ENCODE measurements at places on chromosomes 4 and X.

DNA sequence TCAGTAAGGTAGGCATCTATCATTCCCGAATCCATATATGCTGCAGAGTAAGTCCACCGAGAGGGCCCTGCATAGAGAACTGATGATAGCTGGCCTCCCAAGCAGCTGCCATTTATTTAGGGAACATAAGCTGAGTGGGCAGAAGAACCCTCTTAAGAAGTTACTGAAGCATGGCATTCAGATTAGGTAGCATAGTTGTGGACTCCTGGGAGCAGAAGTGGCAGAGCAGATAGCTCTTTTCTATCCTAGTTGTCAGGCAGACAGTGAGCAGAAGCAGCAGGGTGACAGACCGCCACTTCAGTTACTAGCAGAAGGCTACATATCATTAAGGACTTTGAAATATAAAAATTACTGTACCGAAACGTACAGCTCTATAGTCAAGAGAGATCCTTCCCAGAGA lies 454.7 kb downstream of the PPP4R3C start:
- DNase-seq, result no peak

DNA sequence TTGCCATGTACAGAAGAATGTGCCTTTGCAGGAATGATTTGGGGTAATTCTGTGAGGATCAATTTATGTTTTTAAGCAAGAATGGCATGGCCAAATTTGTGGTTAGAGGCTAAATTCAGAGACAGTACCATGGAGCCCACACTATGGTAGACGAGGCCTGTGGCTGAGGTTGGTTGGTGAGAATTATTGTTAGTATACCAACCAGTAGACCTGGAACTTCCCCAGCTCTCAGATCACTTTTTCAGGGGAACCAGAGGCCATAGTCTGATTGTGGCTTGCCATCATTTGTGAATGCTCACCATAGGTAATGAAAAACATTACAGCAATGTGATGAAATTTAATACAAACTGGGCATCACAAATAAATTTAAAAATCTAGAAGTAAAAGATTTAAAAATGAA lies 56.3 kb downstream of the SHISA3 start:
- no peak for DNase-seq

DNA sequence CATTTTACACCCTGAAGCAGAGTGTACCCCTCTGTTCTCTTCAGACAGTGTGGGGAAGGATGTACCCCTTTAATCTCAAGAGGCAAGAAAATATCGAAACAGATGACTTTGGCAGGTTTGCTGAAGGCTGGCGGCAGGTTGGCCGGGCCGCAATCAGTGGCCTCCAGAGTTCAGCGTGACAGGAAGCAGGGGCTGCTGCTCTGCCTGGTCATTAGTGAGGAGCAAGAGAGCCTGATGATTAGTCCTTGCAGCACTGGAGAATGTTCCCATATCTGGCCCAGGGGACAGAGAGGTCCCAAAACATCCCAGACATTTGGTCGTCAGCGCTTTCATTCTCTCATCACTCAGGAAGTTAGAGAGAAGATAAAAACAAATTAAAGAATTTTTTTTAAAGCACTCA lies 352.8 kb downstream of the SPRY1 start:
- DNase-seq, result peak; percentile 59

GRCh38 chr4:62399242-62399641 lies 1199.1 kb downstream of the ADGRL3 start:
- DNase-seq, result no peak

GRCh38 chrX:65932173-65933084 lies 107.5 kb downstream of the VSIG4 start:
- DNase-seq, result no peak

- no peak for DNase-seq
Measured at GRCh38 chr4:5027346-5027745, 8.1 kb upstream of the CYTL1 start.

DNA sequence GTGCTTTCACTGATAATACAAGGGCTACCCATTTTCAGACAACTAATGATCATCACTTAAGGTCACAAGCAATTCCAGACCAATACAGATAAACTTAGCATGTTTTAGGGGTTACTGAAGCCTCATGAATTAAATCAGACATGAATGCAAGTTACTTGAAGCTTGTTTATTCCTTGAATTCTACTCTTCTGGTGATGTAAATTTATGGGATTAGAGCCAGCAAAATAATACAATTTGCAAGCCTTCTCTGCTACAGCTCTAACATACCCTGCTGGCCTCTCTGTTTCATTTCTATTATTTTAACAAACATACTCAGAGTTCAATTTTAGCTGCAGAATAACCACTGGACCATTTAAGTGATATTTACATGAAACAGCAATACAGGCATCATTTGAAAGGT lies 60.7 kb downstream of the PCDH19 start:
- no peak for DNase-seq

DNA sequence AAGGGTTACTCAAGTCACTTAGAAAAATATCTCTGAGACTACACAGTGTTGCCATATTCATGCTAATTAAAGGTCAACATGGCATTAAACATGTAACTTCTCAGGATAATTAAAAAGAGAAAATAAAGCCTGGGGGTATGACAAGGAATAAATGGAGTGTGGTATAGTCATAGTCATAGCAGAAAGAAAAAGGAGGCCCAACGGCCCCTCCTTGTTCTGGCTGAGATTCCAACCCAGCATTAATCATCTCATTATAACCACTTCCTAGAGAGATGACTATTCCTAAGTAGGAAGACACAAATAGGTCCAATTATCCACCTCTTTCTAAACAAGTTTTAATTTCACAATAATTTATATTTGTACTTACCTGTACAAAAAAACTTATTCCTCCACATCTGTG lies 778.4 kb upstream of the AADAT start:
- DNase-seq, result no peak

- no peak for DNase-seq
Measured at GRCh38 chr4:38002451-38003071, 42.4 kb downstream of the PTTG2 start.

DNA sequence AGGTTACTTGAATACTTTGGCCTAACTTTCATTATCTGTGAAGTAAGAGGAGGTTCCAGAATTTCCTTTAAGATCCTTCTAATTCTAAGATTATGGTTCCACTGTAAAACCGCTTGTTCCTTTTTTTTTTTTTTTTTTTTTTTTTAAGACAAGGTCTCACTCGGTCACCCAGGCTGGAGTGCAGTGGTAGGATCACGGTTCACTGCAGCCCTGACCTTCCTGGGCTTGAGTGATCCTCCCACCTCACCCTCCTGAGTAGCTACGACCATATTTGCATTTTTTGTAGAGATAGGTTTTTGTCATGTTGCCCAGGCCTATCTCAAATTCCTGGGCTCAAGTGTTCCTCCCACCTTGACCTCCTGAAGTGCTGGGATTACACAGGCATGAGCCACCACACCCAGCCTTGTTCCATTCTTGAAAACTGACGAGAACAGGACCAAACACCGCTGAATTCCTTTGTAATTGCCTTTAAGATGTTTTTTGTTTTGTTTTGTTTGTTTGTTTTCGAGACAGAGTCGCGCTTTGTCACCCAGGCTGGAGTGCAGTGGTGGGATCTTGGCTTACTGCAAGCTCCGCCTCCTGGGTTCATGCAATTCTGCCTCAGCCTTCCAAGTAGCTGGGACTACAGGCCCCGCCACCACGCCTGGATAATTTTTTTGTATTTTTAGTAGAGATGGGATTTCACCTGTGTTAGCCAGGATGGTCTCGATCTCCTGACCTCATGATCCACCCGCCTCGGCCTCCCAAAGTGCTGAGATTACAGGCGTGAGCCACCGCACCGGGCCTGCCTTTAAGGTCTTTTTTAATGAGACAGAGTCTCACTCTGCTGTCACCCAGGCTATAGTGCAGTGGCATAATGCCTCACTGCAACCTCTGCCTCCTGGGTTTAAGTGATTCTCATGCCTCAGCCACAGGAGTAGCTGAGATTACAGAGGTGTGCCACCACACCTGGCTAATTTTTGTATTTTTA lies 6.8 kb downstream of the PDS5A start:
- DNase-seq, result no peak

DNA sequence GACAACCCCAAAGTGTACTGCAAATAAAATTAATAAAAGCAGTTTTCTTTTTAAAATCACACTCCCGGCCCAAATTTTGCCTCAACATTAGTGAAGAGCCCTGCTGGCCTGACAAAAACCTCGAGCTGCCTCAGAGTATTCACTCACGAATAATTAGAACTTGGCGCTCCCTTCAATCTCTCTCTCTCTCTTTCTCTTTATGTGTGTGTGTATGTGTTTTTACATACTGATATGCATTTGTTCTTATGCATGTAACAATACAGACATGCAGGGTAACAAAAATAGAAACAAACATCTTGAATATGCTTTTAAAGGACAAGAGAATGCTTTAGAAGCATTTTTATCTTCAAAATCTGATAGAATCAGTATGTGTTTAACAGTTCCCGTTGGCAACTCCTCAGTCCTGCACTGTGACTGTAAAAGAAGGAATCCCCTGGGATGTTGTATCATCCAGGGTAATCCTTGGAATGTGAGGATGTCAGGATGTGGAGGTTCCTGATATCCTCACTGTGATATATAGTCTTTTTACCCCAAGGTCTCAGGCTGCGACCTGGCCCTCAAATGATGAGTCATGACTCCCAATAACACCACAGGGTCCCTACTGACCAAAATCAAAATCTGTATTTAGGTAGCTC lies 53.0 kb downstream of the PTCHD1 start:
- DNase-seq, result no peak

- DNase-seq, result no peak
Measured at GRCh38 chr4:154329939-154330338, 161.7 kb downstream of the DCHS2 start.

DNA sequence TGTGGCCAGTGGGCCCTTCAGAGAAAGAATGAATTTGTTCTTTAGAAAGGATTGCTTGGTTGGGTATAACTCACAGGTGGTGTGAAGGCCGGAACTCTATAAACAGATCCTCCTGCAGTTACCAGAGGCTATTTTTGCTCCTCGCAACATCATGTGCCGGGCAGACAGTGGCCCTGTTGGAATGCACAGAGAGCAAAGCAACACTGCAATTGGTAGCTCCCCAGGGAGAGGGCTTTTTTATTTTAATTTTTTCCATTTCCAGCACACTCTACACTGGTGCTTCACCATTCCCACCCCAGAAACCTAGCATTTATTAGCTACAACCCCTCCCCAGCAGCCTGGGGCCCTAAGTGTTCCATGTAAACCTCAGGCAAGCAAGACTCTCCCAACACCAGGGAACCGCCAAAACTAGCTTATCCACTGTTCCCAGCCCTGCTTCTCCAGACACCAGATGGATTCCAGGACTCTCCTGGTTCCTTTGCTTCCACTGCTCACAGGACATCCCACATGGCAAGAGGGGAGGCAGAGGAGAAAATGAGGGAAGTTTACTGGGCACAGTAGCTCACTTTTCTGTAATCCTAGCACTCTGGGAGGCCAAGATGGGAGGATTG lies 75.1 kb upstream of the TMEM164 start:
- no peak for DNase-seq

GRCh38 chr4:51943221-51943620 lies 76.9 kb downstream of the LRRC66 start:
- DNase-seq, result no peak

- peak; percentile 18 for DNase-seq
Measured at GRCh38 chrX:10444204-10444603, 176.2 kb downstream of the MID1 start.

- peak; percentile 97 for DNase-seq
Measured at GRCh38 chrX:13110433-13111324, 66.3 kb upstream of the FAM9C start.

DNA sequence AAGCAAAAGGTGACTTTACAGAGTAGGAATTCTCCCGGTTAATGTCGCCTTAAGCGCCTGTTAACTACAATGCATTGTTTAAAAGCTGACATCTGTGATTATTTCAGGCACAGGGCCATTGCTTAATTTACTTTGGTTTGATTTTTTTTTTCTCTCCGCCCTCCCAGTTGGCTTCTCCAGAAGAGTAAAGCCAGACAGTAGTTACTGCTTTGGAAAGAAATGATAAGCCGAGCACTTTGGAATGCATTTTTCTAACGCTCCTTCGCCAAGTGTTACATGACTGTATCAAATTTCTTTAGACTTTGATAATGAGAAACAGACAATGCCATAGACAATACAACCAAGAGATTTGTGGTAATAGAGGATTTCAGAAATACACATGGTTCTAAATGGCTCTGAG lies 383.0 kb upstream of the TENM3 start:
- DNase-seq, result no peak

DNA sequence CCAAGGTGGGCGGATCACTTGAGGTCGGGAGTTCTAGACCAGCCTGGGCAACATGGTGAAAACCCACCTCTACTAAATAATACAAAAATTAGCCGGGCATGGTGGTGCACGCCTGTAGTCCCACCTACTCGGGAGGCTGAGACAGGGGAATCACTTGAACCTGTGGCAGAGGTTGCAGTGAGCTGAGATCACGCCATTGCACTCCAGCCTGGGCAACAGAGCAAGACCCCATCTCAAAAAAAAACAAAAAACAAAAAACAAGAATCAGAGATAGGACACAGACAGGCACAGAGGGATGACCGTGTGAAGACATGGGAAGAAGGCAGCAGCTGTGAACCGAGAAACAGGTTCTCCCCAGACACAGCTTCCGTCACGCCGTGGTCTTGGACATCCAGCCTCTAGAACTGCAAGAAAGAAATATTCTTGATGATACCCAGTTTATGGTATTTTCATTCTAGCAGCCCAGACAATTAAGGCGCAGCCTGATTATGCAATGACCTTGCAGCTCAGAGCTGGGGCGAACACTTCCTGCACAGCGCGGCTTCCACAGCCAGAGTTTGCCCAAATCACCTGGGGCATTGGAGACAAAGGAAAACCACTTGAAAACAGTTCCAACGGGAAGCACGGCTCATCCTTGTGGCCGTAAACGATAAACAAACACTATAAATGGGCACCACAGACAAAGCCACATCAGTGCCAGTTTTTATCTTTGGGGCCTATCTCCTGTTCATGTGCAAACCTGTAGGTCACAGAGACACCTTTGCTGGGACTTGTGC lies 4.2 kb upstream of the ARSD start:
- DNase-seq, result no peak

GRCh38 chr4:112325530-112325929 lies 28.4 kb downstream of the ALPK1 start:
- DNase-seq, result no peak

DNA sequence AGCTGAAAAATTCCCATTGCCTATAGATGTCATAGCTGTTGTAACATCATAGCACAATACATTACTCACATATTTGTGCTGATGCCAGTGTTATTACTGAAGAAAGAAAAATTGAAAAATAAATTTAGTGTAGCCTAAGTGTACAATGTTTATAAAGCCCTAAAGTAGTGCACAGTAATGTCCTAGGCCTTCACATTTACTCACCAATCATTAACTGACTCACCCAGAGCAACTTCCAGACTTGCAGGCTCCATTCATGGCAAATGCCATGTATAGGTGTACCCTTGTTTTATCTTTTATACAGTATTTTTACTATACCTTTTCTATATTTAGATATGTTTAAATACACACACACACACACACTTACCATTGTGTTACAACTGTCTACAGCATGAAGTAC lies 265.4 kb upstream of the MAGEB18 start:
- DNase-seq, result no peak

DNA sequence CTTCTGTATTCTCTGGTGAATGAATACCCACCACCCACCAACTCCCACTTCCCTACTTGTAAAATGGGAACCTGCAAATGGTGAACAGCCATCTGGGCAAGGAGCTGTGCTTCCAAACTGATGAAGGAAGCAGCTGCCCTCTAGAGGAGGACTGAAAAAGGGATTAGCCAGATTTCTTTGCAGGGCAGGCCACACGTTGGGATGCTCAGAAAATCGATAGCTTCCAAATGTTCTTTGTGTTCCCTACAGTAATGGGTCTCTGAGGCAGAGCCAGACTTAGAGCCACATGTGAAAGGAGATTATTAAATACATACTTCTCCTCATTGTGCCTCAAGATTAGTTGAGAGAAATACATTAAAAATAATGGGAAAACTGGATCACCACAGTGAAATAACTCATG lies 39.3 kb upstream of the LPAR4 start:
- peak; percentile 51 for DNase-seq

Measured in lung microvascular endothelial cell (primary cell).